SIG-M5 (cell line): ENCODE measurements at places on chromosomes 2 and 18.
A peak's percentile ranks its signal among the peaks of the same experiment; 100 is the strongest.

DNA sequence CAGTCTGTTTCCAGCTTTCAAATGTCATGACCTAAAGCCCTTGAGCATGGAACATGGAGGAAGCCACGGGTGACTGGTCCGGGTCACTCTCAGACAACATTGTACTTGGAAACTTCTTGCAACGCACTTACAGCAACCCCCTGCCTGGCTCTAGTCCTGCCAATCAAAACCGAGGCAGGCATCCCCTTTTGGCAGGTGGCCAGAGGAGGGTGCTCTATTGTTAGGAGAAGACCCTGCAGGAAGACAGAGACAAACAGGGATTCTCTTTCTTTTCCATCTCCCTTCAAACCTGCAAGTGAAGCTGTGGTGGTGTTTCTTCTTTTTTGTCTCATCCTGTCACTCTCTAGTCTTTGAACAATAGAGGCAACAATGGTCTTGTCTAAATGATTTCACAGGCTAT is 667.2 kb downstream of the ZEB2 start:
- DNase-seq, result no peak

DNA sequence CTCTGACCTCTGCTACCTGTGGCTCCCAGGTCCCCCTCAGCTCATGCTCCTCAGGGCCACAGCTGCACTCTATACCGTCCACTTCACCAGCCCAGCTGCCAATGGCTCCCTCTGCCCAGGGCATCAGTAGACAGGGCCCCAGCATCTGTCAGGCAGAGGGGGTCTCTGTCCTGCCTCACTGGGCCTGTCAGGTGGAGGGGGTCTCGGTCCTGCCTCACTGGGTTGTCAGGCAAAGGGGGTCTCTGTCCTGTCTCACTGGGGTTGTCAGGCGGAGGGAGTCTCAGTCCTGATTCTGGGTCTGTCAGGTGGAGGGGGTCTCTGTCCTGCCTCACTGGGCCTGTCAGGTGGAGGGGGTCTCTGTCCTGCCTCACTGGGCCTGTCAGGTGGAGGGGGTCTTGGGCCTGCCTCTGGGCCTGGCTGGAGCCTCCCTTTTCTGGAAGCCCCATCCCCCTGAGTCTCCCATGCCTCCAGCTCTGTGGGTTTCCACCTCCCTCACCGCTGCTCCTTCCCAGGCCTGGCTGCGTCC is 19.9 kb downstream of the SNORC start:
- no peak for DNase-seq

DNA sequence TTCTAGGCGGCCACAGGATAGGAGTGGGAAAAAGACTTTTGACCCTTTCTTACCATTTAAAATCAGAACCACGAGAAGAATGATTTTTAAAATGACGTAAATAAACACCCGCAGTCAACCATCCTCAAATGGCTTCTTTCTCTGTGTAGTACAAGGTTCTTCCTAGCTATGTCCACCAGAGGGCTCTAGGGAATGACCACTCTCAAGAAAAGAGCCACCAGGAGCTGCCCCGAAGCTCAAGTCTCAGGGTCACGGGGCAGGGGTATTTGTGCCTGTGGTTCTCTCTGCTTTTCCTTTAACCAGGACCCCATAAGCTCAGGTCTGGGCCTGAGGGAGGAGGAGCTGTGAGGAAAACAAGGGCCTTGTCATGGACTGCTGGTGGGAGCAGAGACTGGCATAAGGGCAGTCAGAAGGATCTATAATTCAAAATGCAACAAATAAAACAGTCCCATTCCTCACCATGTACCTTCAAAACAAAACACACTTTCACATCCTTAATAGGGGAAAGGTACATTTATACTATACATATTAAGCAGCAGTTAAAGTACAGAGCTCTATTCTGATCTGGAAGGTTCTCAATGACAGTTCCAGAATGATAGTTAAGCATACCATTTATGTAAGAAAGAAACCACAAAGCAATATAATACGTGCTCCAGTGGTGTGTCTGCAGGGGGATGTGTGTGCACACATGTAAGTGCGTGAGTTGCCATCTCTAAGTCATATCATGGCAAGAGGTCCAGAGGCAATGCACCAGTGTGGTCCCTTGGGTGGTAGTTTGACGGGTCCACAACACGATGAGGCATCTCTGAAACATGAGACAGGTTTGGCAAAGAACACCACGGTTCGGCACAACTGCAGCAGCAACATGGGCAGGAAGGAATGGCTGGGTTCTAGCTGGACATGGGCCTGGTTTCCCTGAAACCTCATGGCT is 18.6 kb downstream of the LYPD1 start:
- no peak for DNase-seq

GRCh38 chr2:123080331-123080730 is 944.8 kb upstream of the CNTNAP5 start:
- DNase-seq, result no peak

- no peak for DNase-seq
Measured at GRCh38 chr2:149703281-149703680, 115.7 kb upstream of the MMADHC start.

DNA sequence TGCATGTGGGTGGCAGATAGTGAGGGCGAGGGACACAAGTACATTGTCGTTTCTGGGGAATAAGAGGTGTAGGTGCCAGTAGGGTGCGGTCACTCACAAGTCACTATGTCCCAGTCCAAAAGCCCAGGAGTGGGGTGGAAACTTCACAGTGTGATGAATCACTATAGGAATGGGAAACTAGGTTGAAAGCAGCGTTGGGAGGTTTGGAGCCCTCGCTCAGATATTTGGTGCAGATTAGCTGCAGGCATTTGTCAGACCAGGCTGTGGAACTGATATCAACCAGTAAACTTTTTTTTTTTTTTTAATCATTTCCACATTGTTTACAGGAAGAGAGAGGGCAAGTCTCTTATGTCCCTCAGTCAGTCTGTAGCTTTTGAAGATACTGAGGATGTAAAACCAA is 121.8 kb downstream of the CERS6 start:
- DNase-seq, result no peak

DNA sequence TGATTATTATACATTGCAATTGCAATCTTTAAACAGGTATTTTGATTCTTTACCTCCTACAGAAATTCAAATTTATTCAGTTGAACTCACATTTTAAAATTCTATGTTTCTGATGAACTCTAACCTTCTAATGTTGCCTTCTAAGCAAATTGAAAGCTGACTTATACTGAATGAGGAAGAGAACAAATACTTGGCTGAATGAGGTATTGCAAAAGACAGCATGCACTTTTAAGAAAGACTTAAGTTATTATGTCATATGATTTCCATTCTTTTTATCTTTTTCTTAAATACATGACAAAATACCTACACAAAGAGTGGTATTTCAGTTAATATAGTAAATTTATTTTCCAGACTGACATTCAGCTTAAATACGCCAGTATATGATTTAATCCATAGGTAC is 64.7 kb downstream of the FAM228A start:
- DNase-seq, result no peak

GRCh38 chr2:41706286-41706685 is 341.5 kb upstream of the PKDCC start:
- DNase-seq, result no peak

- DNase-seq, result no peak
Measured at GRCh38 chr2:65537651-65538385, 105.4 kb upstream of the SPRED2 start.

GRCh38 chr18:24831081-24831480 is 370.6 kb downstream of the HRH4 start:
- DNase-seq, result no peak

GRCh38 chr2:96916646-96917543 is 47.0 kb upstream of the SEMA4C start:
- no peak for DNase-seq

GRCh38 chr2:241309684-241310117 is 5.8 kb downstream of the HDLBP start:
- peak; percentile 87 for DNase-seq

- no peak for DNase-seq
Measured at GRCh38 chr2:181656450-181657291, at the start of gene CERKL. Gene CERKL (minus strand): TSS chr2:181657105. CDS start chr2:181657006, 99 bp downstream.

DNA sequence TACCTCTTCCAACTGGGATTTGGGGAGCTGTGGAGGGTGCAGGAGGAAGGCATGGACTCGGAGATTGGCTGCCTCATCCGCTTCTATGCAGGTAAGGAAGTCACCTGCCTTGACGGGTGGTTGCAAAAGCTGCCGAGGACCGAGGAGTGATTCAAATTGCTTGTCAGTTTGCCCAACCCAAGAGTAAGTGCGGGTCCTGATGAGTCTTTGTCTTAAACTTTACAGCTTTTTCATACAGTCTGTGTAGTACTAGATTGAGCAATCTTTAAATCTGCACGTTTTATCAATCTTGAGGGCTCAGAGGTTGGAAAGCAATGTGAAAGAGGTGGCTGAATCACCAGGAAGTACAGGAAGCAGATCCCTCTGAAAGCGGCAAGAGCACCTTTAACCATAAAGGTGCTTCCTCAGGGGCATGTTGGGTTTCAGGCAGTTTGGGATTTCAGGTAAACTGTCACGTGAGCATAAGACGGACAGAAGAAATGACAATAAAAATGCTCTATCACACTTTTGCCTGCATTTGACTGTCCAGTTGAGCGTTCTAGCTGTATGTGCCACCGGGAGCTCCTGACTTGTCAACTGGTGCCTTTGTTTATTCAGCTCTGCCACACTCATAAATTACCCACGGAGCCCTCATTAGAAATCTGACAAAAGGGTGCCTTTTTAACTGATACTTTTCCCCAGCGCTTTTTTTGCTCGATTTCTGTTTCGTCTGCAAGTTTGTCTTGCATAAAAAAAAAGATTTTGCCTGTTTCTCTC is 2.0 kb downstream of the PHLPP1 start:
- peak; percentile 32 for DNase-seq

DNA sequence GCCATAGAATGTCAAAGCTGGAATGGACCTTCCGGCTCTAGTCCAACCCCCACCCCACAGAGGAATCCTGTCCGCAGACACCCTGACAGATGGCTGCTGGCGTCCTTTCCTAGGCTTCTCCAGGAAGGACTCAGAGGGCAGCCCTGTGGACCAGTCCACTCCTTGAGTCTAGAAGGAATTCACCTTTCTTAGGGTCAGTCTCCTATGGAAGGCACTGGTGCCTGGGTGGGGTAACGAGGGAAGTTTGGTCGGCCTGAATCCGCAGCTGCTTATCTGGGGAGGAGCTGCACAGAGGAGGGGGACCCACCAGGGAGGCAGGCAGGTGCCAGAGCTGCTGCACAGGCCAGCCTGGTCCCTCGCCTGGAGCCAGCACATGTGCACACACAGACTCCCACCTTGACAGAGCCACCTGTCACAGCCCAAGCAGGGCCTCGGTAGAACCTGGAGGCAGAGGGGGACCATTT is 2.5 kb downstream of the DNMT3A start:
- DNase-seq, result no peak

- DNase-seq, result no peak
Measured at GRCh38 chr2:24463271-24463670, 27.8 kb upstream of the NCOA1 start.

DNA sequence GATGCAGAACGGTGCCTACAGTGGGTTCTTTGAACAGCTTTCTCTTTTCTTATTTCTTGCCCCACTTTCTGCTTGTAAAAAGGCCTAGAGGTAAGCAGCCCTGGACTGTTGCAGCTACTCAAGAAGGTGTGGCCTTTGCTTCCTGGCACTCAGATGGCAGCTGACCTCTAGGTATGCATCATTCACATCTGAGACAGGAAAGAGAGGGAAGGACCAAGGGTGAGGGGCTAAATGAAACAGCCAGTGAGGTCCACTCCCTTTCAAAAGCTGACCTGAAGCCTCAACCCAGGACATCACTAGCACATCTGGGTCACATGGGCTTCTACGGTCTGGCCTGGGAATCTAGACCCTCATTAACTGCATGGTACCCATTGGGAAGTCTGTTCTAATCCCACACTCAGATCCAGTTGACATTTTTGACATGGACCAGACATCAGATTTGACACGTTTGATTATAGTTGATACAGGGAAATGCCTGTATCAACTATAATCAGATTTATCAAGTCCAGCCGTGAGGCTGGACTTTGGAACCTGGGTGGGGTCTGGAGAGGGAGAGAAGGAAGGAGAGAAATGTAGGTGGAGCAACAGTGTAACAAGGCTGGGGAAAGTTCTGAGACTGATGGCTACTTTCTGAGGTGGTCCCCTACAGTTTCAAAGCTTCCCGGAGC is 60.2 kb downstream of the E2F6 start:
- no peak for DNase-seq

- DNase-seq, result no peak
Measured at GRCh38 chr18:56455141-56455540, 183.3 kb downstream of the TXNL1 start.

GRCh38 chr2:238093181-238094140 is 6.7 kb upstream of the ESPNL start:
- DNase-seq, result no peak

DNA sequence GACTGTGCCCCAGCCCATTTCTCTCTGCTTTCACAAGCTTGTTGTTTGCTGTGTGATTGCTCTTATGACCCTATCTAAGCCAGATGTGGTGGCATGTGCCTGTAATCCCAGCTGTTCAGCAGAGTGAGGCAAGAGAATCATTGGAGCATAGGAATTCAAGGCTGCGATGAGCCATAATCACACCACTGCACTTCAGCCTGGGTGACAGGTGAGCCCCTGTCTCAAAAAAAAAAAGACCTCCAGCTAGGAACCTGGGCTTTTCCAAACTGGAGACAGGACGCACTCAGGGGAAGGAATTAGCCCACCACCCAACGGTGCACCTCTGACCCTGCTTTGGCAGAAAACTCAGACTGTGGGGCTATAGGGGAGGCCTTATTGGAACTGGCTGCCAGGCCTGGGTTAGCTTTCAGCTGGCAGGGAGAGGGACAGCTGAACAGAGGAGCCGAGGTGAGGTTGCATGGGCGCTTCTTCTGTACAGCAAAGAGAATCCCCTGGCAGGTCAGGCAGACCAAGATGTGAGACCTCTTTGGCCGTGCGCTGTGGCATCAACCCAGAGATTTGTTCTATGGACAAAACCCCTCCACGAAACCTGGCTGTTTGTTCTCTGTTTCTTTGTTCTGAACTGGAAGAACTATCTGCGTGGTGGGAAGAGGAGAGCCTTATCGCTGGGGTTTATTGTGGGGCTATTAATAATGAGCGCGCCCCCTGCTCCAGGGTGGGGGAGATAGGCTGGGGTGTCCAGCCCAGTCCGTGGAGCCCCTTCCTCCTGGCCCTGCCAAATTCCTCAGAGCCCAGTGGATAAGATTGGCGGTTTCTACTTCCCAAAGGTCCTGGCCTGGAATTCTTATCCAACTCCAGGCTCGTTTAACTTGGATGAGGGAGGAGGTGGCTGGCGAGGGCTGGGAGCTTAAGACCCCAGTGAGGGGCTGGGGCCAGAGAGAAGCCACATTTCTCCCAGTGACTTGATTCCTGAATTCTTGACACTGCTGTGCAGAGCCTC is 38.8 kb upstream of the SMAD7 start:
- DNase-seq, result no peak

DNA sequence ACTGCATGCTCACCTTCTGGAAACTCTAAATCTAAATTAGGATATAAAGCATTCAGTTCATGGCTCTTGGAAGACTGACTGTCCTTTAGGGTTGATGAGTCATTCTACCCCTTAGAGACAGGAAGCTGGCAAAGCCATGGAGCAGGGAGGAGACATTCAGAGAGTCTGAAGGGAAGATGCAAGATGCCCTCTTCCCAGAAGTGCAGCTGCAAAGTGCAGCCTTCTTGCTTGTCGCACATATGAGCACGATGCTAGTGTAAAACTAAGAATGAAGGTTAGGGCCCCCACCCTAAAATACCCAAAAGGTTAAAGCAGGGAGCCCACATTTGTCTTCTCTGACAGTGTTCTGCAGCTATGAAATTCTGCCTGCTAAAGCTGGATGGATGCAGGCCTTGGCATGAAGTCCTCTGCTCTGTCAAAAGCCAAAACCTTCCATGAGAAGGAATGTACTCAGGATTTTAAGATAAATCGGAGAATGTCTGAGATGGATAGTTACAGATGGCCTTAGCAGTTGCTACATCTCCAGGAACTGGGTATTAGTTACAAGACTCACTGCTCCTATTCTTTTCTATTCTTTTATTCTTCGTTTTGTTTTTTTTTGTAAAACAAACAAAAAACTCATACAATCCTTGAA is 89.7 kb downstream of the POLE4 start:
- no peak for DNase-seq
